ENCODE measurements at places on chromosomes 16 and 17.

DNA sequence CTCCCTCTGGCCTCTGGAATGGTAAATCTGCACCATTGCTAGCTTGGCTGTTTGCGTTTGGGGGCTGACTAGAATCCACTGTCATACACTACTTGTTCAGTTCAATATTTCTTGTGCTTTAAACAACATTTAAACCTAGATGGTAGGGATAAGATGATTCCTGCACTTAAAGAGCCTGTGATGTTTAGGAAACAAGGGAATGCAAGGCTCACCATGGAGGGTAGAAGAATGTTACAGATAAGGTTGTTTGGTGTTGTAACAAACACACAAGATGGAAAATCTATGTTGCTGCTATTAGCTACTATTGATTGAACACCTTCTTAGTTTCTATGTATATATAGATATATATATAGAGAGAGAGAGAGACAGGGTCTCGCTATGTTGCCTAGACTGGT is 31.4 kb downstream of the YPEL2 start:
- no peak for DNase-seq

GRCh38 chr17:31788571-31788946 is 70.5 kb downstream of the COPRS start:
- DNase-seq, result no peak

DNA sequence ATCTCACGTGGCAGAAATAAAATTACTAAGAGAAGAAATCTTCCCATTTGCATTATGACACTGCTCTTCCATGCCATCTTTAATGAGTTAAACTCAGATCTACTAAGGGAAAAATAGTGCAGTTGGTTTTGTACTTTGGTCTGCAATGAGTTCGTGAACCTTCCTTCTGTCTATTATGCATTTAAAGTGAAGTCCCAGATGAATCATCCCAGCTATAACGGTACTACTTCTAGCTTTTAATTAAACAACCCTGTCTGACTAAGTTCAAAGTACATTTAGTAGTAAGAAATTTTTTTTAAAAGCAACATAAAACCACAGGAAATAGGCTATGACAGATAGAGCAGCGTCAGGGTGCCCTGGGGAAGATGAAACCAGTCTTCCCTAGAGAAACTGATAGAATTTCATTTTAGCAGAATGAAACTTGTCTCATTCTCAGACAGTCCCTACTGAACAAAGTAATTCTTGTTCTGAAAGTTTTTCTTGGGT is 1.8 kb downstream of the TMIGD1 start:
- DNase-seq, result peak; percentile 80

DNA sequence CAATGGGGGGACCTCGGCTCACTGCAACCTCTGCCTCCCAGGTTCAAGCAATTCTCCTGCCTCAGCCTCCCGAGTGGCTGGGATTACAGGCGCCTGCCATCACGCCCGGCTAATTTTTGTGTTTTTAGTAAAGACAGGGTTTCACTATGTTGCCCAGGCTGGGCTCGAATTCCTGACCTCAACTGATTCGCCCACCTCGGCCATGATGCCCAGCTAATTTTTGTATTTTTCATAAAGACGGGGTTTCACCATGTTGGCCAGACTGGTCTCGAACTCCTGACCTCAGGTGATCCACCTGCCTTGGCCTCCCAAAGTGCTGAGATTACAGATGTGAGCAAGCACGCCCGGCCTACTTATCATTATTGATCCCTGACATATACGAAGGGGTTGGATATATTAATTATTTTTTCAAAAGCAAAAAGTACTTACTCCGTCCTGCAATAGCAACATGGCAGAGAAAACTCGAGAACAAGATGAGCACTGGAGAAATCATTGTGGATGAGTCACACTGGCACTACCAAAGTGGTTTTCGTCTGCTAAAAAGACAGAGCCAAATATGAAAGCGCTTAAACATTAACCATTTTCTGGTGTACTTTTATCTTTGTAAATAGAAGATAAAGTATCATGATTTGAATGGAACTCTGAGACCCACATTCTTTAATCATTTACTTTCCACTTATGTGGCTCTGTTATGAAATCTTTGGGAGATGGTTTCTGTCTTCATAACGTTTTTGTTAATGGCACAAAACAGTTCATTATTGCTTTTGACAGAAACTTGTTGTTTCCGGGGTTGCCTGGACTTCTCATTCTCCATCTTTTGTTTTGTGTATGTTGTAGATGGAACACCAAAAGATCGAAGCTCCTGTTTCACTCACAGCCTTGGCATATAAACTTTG is at the start of gene APOH:
Gene APOH, minus strand, starts transcription at position 529 of the 896 bp plus-strand sequence. Its CDS starts 36 bp downstream, at position 493.
- no peak for DNase-seq

DNA sequence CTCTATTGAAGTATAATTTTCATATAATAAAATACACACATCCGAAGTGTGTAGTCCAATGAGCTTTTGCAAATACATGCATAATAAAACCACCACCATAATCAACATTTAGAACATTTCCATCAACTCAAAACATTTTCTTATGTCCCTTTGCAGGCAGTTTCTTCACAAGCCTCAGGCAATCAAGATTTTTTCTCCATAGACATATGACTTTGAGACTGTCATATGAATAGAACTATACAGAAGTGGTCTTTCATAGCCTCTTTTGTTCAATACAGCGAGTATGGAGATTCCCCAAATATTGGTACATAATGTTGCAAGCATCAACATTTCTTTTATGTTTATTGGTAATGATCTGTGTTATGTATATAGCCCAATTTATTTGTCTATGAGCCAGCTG is 983.2 kb downstream of the CDH11 start:
- no peak for DNase-seq
